ENCODE measurements at places on chromosomes 3 and 15.

- no peak for DNase-seq
Observed at GRCh38 chr3:66923969-66924368, 74.1 kb upstream of the KBTBD8 start.

DNA sequence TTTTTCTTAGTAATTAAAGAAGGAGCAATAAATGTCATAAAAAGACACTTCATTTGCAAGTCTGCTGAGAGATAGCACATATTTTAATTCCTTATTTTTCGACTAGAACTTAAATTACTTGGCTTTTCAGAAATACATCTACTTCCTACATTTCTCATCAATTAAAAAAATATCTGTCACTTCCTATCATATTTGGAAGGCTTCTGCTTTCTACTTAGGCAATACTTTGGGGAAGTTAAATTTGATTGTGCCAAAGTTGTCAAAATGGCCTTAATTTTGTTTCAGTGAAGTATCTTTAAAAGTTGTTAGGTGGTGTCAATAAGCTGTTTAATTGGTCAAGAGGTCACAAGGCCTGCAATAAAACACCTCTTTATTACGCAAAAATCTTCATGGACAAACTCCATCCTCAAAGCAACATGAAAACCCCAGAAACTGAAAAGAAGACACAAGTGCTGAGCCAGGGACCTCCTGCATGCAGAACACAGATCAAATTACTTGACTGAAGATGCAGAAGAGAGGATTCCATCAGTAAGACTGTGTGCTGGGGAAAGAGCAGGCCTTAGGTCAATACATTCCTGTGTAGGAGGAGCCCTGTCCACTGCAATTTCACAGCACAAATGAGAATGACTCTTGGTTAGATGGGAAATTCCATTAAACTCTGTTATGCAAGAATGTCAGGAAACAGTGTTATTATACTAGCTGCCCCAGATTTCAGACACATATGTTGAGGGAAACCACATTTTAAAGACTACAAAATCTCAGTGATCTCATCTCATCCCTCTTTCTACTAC is 48.0 kb upstream of the FSTL1 start:
- no peak for DNase-seq

GRCh38 chr3:23320586-23321570 is 117.8 kb downstream of the UBE2E2 start:
- no peak for DNase-seq

DNA sequence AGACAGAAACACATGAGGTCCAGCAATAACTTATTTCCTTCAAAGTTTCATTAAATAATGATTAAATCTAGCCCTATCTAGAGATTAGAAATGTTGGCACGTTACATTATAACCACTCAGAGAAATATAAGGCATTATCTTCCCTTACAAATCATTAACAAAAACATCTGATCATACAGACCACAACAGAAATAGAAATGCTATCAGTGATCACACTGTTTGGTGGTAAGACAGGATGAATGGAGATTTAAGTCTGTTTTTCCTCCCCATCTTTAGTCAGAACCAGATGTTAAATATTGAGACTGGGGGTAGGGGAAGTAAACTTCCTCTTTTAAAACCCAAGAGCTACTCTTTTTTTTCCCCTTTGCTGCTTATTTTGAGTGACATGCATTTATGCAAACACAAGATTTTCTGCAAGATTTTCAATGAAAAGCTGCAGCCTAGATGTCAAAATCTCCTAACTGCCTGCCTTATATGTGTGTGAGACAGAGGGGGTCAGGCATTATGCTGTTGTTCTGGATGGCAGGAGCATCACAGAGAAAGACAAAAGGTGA is 70.4 kb downstream of the CBLB start:
- no peak for DNase-seq

DNA sequence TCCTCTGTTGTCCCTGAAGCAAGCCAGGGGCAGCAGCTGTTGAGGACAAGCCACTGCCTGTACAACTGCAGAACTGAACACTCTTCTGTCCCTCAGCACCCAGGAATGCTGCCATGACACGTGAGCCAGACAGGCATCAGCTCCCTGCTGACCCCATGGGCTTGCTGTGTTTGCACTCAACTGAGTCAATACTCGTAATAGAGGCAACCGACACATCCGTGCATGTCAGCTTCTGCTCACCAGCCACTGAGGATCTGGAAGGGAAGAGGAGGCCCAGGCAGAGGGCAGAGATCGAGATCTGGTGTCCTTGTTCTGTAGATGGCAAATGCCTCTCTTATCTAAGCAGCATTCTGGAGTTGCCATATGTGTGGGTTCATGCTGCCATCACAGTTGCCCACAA is 54.3 kb upstream of the SEC61A1 start:
- no peak for DNase-seq

GRCh38 chr3:52851348-52851747 is 16.5 kb upstream of the MUSTN1 start:
- peak; percentile 77 for DNase-seq

DNA sequence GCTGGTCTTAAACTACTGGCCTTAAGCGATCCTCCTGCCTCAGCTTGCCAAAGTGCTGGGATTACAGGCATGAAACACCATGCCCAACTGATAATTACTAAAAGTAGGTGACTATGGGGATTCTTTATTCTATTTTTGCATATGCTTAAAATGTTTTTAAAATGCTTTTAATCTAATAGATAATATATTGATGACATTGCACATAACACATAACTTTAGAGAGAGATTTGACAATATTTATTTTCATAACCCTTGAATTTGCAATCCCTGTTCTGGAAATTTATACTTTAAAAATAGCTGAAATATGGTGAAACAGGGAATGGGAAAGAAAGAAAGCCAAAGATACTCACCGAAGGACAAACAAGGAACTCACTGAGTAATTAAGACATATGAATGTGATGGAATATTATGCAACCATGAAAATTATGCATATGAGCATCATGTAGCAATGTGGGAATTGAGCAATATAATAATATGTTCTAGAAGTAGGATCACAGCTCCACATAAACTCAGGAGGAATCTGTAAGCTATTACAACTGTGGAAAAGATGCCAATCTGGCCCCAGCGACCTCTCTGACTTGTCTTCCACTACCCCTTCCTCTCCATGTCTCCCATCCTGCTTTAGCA is 2.0 kb downstream of the LRRC31 start:
- no peak for DNase-seq

GRCh38 chr3:174202116-174202515 is 657.0 kb upstream of the NAALADL2 start:
- no peak for DNase-seq

- DNase-seq, result no peak
Observed at GRCh38 chr3:16214366-16214765, 39.9 kb downstream of the GALNT15 start.

DNA sequence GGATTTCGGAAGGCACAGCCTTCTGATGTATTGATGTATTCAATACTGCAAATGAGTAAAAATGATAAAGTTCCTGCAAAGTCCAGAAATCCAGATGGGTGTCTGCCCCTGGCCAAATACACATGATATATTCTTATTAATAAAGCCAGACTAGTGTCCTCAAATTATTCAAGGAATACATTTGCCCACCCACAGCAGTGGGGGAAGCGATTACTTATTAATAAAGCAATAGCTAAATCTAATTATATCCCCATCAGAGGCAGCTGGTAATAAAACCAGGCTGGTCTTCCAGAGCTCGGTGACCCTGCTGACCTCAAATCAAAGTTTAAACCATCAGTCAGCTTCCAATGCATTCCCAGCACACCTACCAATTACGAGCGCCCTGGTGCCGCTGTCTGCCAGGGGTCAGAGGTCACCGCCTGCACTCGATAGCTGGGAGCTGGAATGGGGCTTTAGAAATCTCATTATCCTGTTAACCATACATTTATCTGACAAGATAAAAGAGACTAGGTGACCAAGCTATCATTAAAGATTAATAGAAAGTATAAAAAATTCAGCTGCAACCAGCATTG is 330.3 kb downstream of the UACA start:
- DNase-seq, result no peak

DNA sequence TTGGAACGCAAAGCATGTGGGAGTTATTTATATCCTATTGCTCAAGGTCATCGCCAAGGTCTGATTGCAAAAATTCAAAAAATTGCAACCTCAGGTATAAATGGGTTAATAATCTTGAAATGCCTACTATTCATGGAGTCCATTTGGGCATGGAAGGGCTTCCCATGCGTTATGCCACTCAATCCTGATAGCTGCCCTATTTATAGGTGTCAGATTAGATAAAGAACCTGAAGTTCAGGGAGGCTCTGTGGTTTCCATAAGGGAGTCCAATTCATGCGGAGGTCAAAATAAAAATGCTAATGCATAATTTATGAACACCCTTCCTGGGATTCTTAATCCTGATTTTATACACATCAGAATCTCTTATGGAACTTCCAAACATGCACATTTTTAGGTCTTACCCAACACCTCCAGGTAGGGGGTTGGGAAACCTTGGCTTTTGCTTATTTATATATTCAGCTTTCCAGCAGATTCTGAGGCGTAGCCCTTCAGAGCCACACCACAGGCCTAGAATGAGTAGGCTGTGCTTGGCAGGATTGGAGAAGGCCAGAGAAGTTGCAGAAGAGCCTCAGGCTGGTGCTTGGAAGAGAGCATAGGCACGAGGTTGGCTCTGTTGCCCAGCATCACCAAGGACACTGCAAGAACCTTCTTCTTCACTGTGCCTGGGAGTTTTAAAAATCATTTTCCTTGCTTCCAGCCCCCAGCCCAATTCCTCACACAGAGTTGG is 324.4 kb upstream of the CFAP20DC start:
- no peak for DNase-seq

GRCh38 chr3:94776401-94776915 is 713.6 kb downstream of the NSUN3 start:
- no peak for DNase-seq

DNA sequence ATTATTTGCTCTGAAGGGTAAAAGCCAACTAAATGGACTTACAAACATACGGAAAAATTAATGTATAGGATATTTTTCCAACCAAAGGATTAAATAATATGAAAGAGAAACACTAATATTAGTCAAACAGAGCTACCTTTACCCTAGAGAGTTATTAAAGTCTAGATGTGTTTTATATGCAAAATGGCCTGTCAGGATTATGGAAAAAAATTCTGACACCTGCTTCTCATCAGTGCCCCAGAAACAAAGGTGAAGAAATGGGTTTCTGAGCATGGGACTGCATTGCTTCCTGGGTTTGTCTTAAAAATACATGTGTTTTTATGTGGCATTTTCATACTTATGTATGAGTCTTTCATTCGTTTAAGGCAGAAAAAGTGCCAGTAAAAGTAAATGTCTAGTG is 148.3 kb downstream of the ROBO2 start:
- no peak for DNase-seq

All from NCI-H526 (cell line).